Amniotic stem cell (primary cell): ENCODE measurements at places on chromosomes 2 and 18.

- no peak for DNase-seq
Observed at GRCh38 chr2:40606862-40607261, 155.0 kb upstream of the SLC8A1 start.

DNA sequence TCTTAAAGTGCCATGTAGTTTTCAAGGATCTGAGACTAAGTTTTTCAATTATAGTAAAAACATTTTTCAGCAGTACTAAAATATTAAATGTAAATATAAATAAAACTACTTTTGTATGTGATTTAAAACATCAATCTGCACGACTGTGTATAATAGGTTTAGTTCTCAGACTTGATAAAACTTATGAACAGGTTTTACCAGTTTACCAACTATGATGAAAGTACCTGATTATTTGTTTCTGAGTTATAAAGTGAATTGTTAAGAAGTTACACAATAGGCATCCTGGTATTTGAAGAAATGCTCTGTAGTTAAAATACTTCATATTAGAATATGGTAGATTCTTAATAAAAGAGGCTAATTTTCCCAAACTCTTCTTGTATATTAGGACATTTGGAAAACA is 14.8 kb downstream of the RELCH start:
- no peak for DNase-seq

DNA sequence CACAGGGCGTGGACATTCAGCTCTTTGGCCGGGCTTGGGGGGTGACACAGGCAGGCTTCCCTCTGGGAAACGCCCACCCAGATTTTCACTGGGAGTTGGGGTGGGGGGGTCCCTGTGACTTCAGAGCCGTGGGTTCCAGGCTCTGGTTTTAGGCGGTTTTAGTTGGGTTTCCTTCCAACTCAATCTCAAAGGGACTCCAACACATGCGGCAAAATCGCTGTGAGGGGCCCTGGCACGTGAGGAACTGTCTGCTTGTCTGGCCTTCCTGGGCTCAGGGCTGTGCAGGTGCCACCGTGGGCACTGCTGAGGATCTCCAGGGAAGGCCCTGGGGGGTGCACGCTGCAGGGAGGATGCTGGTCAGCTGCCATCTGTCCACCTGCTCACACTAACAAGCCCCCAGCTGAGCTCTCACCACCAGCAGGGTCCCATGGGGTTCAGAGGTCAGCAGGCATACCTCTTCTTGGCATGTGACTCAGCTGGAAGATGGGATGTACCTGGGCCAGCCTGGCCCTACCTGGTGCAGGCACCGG is 11.7 kb downstream of the HS6ST1 start:
- no peak for DNase-seq

DNA sequence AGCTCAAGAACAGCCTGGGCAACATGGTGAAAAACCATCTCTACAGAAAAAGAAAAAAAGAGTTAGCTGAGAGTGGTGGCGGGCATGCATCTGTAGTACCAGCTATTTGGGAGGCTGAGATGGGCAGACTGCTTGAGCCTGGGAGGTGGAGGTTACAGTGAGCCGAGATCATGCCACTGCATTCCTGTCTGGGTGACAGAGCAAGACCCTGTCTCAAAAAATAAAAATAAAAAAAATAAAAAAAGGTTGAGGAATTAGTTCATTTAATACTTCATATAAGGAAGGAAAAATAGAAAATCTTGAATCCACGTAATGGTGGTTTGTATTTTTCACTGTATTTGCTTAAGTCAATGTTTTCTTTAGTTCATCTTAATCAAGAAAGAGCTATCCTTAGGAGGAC is 241.7 kb downstream of the TGIF1 start:
- no peak for DNase-seq

- DNase-seq: no peak
Observed at GRCh38 chr2:229873123-229873581, 48.7 kb downstream of the TRIP12 start.

DNA sequence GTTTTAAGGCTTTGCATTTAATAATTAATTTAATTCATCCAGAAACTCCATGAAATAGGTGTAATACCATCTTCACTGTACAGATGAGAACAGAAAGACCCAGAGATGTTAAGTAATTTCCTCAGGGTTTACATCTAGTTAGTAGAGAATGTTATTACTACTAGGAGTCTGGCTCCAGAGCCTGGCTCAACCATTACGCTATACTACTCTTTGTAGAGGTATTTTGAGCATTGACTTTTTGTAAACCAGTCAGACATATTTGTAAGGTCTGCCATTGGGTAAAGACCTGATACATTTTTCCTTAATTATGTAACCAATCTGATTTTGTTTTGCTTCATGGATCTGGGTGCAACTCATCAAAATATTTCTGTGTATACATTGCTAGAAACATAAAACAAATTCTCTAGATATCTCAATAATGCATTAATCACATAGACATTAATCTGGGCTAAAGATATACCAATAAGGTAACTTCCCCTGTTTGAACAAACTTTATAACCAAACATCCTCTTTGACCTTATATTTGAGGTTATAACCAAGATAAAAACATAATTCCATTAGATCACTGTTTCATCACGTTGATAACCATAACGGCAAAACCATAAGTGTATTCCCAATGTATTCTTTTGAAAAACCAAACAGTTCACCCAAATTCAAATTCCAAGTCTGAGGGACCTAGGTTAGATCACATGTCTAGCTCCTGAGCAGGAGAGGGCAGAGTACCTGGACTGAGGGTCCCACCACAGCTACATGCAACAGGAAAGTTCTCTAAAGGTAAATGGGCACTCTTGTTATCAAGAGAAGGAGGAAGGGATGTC is 135.0 kb downstream of the IKZF2 start:
- DNase-seq: no peak

DNA sequence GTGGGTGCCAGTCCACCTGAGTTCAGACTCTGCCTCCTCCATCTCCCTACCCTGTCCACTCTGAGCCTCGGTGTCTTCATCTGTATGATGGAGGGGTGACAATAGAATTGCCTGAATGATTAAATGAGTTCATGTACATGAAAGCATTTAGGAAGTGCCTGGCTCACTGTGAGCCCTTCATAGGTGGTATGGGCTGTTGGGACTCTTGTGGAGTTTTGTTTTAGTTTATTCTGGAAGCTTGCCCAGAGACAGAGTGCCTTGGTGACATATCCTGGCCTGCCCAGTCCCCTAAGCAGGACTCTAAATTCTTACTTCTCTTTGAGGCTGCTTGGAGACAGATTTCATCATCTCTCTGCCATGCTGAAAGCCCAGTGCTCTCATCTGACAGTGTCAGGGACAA is 24.5 kb upstream of the GIGYF2 start:
- no peak for DNase-seq

DNA sequence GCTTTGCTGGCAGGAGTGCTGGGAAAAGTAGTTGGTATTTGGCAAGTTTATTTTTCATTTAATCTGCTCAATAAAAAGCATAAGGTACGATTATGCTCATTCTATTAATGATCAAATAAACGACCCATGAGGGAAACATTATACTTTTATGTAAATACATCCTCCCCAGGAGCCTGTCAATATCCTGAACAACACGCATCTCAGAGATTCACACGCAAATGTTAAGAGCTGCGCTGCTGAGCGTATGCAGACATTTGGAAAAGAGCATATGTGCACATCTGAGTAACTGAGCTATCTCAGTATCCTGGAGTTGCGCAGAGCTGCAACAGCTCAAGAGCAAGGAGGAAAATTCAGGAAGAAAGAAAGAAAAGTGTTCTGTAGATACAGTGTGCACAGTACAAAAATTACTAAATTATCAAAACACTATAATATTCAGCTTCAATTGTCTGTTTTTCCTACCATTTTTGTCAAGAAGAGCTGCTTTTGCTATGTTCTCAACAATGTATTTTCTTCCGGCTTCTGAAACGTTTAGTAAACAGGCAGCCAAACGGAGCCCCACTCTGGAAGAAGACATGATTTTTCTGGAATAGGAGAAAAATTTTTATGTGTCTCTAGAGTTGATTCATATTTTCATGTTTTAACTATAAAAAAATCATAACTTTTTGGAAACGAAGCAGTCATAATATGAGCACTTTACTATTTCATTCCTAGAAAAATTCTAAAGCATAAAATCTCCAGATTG is 2.4 kb downstream of the FTCDNL1 start:
- DNase-seq: no peak

DNA sequence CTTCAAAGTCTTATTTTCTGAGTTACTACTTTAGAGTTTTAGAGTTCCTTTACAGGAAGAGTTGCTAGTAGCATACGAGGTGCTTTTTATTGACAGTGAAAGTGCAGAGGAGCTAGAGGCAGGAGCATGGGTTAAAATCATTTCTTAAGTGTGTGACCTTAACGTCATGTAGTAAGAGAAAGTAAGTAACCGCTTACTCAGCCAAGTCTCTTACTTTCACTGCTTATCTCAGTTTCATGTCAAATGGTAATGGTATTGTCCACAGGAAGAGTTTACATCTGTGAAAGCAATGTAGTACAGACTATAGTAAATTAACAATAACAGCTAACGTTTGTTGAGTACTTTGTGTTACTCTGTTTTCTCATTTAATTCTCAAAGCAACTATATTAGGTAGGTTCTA is 12.6 kb downstream of the NDUFAF7 start:
- DNase-seq: no peak

DNA sequence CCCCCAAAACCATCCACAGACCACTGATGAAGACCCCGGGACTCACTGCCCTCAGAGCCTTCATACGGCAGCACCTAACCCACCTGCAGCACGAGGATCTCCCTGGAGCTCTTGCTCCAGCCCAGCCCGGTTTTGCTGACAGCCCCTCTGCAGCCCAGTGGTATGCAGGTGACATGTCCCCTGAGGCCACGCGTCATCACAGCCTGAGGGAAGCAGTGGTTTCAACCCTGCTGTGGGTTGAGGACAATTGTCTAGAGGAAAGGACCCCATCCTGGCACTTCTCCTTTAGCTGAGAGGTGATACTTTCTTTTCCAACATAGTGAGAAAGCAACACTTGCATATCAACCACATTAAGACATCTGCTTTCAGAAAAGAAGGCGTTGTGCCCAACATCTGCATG is 134.0 kb downstream of the SEPTIN10 start:
- DNase-seq: no peak

- no peak for DNase-seq
Observed at GRCh38 chr2:215411941-215412743, 23.7 kb downstream of the FN1 start.

- no peak for DNase-seq
Observed at GRCh38 chr2:105166688-105167087, 74.9 kb upstream of the GPR45 start.

GRCh38 chr2:5538313-5538712 is 153.9 kb upstream of the SOX11 start:
- DNase-seq: no peak

DNA sequence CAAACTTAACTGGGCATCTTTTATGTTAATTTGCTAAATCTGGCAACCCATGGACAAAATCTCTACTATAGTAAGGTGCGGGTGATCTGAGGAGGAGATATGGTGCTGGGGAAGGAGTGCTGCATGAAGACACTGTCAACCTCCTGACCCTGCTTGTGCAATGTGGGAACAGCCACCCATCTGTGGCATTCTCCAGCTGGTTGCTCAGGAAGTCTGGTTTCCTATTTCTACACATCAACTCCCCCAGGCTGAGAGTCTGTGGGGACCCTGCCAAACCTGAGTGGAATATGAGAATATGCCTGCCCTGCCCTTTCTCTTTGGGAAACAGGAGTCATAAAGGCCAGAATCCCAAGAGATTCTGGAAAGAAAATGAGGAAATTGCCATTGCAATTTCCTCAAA is 60.1 kb upstream of the PAX3 start:
- no peak for DNase-seq

DNA sequence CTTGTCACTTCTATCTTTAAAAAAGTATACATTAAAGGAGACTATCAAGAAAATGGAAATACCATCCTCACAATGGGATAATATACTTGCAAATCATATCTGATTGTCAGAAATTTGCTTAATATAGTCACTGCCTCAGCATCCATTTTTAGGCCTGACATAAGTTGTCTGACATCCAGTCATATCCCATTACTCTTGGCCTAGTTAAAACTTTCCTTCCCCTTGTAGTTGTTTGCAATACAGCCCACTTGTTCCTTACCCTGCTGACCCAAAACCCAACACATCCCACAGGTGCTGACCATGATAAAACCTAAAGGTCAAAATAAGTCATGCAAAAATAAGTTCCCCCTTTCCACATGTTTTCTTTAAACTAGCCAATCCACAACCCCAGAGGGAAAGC is 3.6 kb upstream of the ARHGEF33 start:
- no peak for DNase-seq

DNA sequence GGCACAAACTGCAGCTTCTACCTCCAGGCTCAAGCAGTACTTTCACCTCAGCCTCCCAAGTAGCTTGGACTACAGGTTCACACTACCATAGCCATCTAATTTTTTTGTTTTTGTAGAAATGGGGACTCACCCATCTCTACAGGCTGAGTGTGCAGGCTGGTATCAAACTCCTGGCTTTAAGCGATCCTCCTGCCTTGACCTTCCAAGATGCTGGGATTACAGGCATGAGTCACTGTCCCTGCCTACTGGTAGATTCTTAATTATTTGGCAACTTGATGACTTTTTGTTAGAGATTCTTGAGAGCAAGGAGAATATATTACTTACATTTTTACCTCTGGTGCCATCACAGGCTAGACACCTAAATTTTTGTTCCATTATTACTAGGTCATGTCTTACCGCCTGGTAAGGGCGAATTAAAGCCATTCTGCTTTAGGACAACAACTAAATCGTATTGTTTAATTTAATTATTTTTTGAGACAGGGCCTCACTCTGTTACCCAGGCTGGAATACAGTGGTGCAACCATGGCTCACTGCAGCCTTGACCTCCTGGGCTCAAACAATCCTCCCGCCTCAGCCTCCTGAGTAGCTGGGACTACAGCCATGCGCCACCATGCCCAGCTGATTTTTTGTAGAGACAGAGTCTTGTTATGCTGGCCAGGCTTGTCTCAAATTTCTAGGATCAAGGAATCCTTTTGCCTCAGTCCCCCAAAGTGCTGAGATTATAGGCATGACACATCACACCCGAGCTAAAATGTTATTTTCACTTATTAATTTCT is 15.7 kb downstream of the DYNC1I2 start:
- no peak for DNase-seq

- no peak for DNase-seq
Observed at GRCh38 chr2:237359518-237359840, 54.5 kb downstream of the COL6A3 start.
